ENCODE measurements at places on chromosomes 2 and 18. TPM values are rescaled to one million over a fixed set of nuclear protein-coding genes. Genes with fewer than 3 reads are reported as not detected.

Gene SF3B6
- 55.2 TPM for total RNA-seq

Gene DUSP2
- total RNA-seq: 1.6 TPM

Gene DNER
- total RNA-seq: 0.41 TPM

Gene AMMECR1L
- 8.6 TPM for total RNA-seq

Gene PLGLB2
- total RNA-seq: 2.3 TPM

Gene TM4SF20
- total RNA-seq: not detected

Gene GPR45
- not detected for total RNA-seq

DNA sequence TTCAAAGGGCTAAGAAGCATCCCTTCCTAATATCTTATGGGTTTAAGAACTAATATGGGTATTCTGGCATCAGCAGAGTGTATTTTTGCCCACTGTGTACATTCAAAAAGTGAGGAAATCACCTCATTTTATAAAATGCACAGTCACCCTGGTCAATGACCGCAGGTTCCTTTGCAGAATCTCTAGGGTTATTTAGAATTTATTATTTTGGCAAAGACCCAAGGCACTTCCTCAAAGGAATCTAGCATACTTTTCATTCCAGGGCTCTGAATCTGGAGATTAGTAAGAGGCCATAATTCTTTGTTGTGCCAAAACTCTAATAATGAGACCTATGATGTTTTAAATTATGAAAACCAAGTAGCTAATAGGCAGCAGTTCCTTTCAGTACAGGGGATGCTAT is 27.2 kb upstream of the CDH2 start:
- no peak for DNase-seq
- no peak overlapping the region for H3K4me3 ChIP-seq
- H3K27ac ChIP-seq: no peak overlapping the region
- H3K4me1 ChIP-seq: no peaks in the 10 kb centered on the region
- H3K36me3 ChIP-seq: no peaks in the 10 kb centered on the region

GRCh38 chr18:75422341-75422910 is 5.1 kb downstream of the SMIM21 start:
- no peak for DNase-seq
- H3K27me3 ChIP-seq: no peaks in the 10 kb centered on the region
- H3K27ac ChIP-seq: no peak overlapping the region
- H3K4me1 ChIP-seq: no peaks in the 10 kb centered on the region
- no peak overlapping the region for H3K4me3 ChIP-seq
- no peaks in the 10 kb centered on the region for H3K36me3 ChIP-seq

DNA sequence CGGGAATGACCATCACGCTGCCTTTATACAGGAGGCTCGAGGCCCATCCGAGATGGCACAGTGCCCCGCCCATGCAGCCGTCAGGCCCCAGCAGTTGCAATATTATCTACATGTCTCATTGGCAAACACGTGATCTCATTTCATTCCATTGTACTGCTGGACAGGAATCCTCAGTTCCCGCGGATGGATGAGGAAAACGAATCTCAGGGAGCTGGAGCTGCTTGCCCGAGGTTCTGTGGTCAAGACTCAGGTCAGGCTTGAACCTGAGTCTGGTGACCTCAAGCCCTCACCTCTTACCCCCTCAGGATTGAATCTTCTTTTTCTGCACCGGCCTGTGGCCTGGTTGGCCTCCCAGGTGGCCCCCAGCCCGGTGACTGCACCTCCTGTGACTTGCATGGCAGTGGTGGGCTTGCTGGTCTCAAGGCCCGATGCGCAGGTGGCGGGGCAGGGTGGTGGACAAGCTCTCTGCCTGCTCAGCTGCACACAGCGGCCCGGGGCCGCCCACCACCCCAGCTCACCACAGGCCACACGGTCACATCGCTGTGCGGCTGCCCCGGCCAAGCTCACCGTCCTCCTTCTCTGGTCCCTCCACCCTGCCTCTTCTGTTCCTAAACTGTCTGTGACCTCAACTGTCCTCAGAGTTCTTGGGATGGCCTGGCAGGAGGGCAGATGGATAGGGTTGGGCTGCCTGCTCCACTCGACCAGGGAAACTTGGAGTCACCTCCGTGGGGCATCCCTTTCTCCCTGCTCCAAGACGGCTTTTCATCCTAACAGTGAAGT is 52.0 kb upstream of the HS6ST1 start:
- no peaks in the 10 kb centered on the region for H3K4me1 ChIP-seq
- DNase-seq: no peak
- H3K27me3 ChIP-seq: no peaks in the 10 kb centered on the region
- H3K36me3 ChIP-seq: no peaks in the 10 kb centered on the region
- H3K4me3 ChIP-seq: no peak overlapping the region
- no peak overlapping the region for H3K27ac ChIP-seq

- no peaks in the 10 kb centered on the region for H3K36me3 ChIP-seq
- no peaks in the 10 kb centered on the region for H3K27me3 ChIP-seq
- H3K27ac ChIP-seq: no peak overlapping the region
- H3K4me1 ChIP-seq: no peaks in the 10 kb centered on the region
Measured at GRCh38 chr18:54983041-54983686, 23.9 kb upstream of the CCDC68 start.

Data from gastrocnemius medialis (tissue), 4 donors.